ENCODE measurements at places on chromosomes 16 and 17. TPM values are rescaled to one million over a fixed set of nuclear protein-coding genes. Genes with fewer than 3 reads are reported as not detected.

The EFCAB13 gene
- 2.2 TPM for total RNA-seq

The SLC13A2 gene
- 0.10 TPM for total RNA-seq

The SLC2A4 gene
- total RNA-seq, result 0.35 TPM

The SLC16A13 gene
- 8.7 TPM for total RNA-seq

The RHBDL3 gene
- 4.5 TPM for total RNA-seq

The TP53TG3F gene
- 0.15 TPM for total RNA-seq

The KRTAP4-3 gene
- not detected for total RNA-seq

The CSH1 gene
- total RNA-seq, result not detected

The NT5M gene
- 9.6 TPM for total RNA-seq

The MT4 gene
- total RNA-seq, result not detected

The HOXB3 gene
- 4.5 TPM for total RNA-seq

The KRTAP9-2 gene
- total RNA-seq, result not detected

The TRPV2 gene
- 0.83 TPM for total RNA-seq

The TEKT1 gene
- total RNA-seq, result 0.07 TPM

The CDRT15L2 gene
- not detected for total RNA-seq

The ABCA3 gene
- 21.9 TPM for total RNA-seq

The ITGAX gene
- 1.1 TPM for total RNA-seq

The SLX4 gene
- total RNA-seq, result 5.2 TPM

The EVPL gene
- total RNA-seq, result 17.0 TPM

The C16orf46 gene
- total RNA-seq, result 0.37 TPM

The EFCAB5 gene
- total RNA-seq, result 0.63 TPM

The CD68 gene
- total RNA-seq, result 27.0 TPM

The NPW gene
- 0.70 TPM for total RNA-seq

The PPM1E gene
- total RNA-seq, result 0.05 TPM

The RFWD3 gene
- total RNA-seq, result 33.1 TPM

The WNT3 gene
- 3.9 TPM for total RNA-seq

The RBFOX1 gene
- not detected for total RNA-seq

The TBC1D26 gene
- not detected for total RNA-seq

The FBXW10 gene
- 1.1 TPM for total RNA-seq

The EPX gene
- not detected for total RNA-seq

The KCNG4 gene
- total RNA-seq, result not detected

The IST1 gene
- 165 TPM for total RNA-seq

The NPIPA3 gene
- 1.7 TPM for total RNA-seq

The TBX21 gene
- 0.25 TPM for total RNA-seq

The CCL23 gene
- not detected for total RNA-seq

The TELO2 gene
- total RNA-seq, result 34.4 TPM

The SYCE1L gene
- total RNA-seq, result 7.3 TPM

The COX6A2 gene
- total RNA-seq, result not detected

The CYB5D1 gene
- total RNA-seq, result 20.5 TPM
